Inflammatory macrophage (primary cell): ENCODE measurements at places on chromosomes 7 and 10.
A peak's percentile ranks its signal among the peaks of the same experiment; 100 is the strongest.

DNA sequence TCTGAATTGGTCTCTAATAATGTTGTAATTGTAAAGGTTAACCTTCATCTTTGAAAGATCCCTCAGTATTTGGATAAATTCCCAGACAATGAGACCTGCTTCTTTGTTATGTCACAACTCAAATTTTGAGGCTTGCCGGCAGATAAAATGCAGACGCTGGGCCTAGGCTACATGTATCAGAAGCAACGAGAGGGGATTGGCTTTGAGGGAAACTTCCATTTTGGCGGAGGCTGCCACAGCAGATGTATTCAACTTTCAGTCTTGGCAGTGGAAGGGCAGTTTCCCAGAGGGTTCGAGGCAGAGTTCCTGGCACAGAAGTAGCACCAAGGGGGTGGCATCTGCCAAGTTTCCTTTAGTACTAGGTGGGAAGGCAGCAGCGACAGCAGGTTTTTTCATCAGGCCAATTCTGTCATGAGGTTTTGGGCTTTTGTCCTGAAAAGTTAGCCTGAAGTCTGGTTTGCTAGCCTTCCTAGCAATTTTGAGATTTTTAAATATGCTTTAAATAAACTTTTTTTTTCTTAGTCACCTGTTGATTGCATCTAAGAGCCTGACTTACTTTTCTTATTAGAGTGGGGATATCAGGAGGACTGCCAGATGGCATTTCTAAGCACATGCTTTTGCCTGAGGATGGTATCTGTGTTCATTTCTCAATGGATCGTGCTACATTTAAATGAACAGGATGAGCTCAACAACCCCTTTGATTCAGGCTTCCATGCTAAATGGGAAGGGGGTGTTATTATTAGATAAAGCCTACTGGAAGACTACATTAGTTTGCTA, 89.5 kb upstream of the FAM3C start:
- DNase-seq = no peak

- DNase-seq = no peak
Observed at GRCh38 chr7:69836702-69837101, 238.4 kb downstream of the AUTS2 start.

- no peak for DNase-seq
Observed at GRCh38 chr10:69247313-69247710, 27.2 kb downstream of the HKDC1 start.

DNA sequence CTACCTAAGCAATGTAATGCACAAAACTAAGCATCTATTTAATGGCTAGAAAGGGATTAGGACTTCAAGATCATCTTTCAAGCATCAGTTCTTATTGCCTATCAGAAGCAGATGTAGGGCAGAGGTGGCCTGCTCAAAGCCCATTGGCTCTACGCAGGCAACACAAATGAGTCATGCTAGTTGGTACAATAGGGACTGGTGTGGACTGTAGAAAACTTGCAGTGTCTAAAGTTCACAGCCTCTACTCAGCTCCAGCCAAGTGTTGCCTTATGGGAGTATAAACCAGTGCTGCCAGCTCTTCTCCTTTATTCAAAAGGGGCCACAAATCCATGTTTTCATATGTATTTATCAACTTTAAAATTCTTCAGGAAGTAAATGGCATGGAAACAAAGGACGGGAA, 31.7 kb downstream of the ASAH2 start:
- no peak for DNase-seq

GRCh38 chr7:24133691-24134090, 150.3 kb upstream of the NPY start:
- DNase-seq = no peak

DNA sequence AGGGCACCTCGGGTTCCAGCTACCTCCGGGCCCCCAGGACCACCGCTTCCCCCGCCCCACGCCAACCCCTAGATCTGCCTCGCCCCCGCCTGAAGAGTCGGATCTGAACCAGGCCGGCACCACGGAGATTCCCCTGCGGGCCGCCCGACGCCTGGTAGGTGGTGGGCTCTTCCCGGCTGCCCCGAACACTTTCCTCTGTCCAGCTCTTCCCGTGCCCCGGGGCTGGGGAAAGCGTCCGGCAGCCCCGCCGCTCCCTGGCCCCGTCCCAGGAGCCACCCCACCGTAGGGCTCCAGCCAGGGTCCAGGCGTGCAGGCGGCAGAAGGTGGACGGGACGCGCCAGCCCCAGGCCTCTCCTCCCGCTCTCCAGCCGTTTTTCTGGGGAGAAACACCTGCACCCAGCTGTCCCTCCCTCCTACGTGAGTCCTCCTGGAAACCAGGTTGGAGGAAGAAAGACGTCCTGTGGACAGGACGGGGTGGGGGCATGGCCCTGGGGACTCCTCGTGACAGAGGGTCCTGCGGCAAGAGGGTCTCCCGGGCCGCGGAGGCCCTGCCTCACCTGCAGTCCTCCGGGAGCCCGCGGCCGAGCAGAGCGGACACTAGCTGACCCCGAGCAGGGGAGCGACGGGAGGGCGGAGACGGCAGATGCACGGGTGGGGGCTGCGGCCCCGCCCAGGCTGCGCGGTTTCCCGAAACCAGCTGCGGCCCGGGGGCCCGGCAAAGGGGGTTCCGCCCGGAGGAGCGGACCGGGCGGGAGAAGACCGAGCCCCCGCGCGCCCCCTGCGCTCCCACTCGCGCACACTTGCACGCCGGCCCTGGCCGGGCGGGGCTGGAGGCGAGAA, at the start of gene TMEM176B:
TSS of gene TMEM176B (minus strand) at position 624 of the 840 bp plus-strand sequence. CDS start 3,795 bp downstream, outside the sequence.
- DNase-seq = no peak

GRCh38 chr10:11227103-11227502, 209.4 kb downstream of the CELF2 start:
- DNase-seq = no peak

- DNase-seq = no peak
Observed at GRCh38 chr7:35849158-35849831, 48.4 kb downstream of the SEPTIN7 start.

- no peak for DNase-seq
Observed at GRCh38 chr10:123669886-123670285, 3.7 kb downstream of the GPR26 start.

- DNase-seq = no peak
Observed at GRCh38 chr7:20351901-20352300, 21.2 kb downstream of the ITGB8 start.

GRCh38 chr10:48782386-48782785, 97.7 kb downstream of the WDFY4 start:
- no peak for DNase-seq

- DNase-seq = no peak
Observed at GRCh38 chr10:73998623-73998928, 660 bp downstream of the VCL start.

GRCh38 chr10:22791665-22792064, 77.3 kb upstream of the PIP4K2A start:
- DNase-seq = no peak

DNA sequence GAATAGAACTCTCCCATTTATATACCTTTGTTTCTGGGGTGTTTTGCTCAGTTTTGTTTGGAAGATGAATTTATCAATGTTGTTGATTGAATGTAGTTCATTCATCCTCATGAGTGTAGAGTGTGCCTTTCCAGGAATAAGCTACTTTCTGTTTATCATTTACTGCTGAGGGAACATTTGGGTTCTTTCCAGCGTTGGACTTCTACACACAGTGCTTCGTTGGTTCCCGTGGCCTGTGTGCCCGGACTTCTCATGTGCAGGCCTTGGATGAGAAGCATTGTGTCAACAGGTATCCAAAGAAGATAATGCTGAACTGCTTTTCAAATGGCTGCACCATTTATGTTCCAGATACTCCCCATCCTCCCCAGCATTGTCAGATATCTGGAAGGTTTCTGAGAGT, 107.6 kb upstream of the TNS3 start:
- DNase-seq = no peak

GRCh38 chr7:98514211-98515031, 102.7 kb upstream of the NPTX2 start:
- no peak for DNase-seq

DNA sequence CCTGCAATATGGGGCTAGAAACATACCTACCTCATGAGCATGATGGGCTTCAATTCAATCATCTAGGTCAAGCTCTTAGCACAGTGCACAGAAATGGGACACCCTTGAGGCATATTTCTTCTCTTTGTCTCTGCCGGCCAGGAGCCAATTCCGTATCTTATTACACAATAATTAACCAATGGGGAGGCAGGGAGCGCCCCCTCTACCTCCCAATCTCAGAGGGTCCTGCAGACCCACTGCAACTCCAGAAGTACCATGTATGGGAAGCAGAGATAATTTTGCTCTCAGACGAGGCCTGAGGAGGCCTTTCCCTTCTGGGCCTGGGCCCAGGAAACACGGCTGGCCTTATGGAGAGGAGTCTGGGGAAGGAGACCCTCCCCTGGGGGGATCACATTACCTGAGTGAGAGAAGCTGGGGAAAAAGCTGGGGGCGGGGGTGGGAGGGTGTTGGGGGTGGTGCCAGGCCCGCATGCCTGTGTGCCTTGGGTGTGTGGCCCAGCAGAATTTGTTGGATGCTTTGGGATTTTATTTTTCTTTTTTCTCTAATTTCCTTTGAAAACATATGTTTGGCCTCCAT, 155.5 kb downstream of the UBE2H start:
- DNase-seq = no peak

DNA sequence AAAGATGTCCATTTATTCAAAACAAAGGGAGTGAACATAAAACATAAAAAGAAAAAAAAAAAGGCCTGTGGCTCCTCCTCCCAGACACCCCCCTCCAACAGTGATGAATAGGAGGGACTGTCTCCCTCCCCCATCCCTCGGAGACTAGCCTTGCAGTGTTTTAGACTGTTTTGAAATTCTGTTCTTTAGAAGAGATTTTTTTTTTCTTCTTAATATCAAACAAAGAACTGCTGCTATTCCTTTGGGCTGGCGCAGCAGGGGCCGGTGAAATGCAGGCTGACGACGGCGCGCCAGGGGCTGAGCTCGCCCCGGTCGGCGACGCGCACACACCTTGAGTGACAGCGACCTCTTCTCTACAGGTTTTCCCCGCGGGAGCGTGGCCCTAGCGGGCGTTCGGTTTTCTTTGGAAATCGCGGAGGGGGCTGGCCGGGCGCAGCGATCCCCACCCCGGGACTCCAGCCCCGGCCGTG, at the start of gene LANCL2:
TSS of gene LANCL2 (plus strand) at position 133 of the 470 bp plus-strand sequence. CDS start 689 bp downstream, outside the sequence.
- peak; percentile 7 for DNase-seq

DNA sequence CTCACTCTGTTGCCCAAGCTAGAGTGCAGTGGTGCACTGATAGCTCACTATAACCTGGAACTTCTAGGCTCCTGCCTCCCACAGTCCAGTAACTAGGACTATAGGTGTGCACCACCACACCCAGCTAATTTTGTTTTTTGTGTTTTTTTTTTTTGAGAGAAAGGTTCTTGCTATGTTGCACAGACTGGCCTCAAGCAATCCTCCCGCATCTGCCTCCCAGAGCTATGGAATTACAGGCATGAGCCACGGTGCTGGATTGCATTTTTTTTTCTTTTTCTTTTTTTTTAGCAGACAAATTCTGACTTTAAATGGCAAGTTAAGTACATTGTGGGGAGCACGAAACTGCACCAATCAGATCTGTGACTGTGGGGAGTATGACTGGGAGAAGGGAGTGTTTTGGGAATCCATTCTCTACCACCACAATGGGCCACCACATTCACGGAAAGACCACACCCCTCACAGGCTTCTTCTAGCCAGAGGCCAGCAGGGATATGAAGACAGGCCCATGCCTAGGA, 58.1 kb upstream of the MSMB start:
- no peak for DNase-seq

DNA sequence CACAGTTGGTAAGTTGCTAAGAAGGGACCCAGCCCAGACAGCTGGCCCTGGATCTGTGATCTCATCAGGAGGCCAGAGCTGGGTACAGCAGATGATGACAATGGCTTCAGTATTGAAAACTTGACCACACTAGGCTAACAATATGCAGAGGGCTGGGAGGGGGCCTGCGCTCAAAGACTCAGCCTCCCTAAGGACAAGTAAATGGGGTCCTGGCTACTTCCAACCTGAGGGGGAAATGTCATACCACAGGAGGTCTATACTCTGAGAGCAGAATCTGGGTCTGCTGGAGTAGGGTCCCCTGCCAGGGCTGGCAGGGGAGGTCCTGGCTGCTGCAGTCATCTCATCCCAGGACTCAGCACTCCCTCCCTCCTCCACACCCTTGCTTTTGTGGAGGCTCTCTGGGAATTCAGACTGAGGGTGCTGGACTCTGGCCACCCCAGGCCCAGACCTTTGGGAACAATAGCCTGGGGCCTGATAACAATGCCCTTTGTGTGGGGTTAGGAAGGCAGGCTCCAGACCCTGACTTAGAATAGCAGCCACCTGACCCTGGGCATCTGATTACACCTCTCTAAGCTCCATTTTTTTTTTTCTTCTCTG, 1.4 kb downstream of the FXYD4 start:
- DNase-seq = no peak

DNA sequence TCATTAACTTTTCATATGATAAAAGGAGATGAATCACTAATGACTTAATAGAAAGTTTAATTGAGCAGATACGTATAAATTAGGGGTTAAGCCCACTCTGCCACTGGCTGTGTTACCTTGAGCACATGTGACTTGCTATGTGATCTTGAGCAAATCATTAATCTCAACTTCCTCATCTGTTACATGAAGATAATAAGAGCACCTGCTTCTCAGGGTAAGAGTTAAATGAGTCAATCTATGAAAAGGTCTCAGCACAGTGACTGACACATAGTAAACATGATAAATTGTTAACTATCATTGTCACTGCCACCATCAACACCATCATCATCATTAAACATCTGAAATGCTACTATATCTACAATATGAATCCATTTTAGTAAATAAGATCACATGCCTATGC, 110.8 kb downstream of the TPK1 start:
- DNase-seq = no peak

DNA sequence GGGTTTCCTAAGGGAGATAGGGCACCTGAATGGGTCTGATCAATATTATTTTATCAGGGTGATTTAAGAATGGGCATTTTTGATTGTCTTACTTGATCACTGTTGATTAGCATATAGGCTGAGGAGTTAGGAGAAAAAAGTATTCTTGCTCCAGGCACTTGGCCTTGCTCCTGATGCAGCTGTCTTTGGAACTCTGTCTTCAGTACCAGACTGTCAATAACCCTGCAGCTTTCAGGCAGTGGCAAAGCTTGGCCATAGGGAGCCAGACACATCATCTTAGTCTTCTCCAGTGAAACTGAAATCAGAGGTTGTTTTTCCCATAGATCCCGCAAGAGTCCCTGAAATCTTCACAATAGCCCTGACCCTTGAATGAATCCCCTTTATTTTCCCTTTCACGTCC, 47.2 kb downstream of the EXOC4 start:
- no peak for DNase-seq

GRCh38 chr7:23377134-23377533, 78.0 kb downstream of the MALSU1 start:
- DNase-seq = peak; percentile 43

- DNase-seq = no peak
Observed at GRCh38 chr7:101985057-101985902, 167.9 kb downstream of the CUX1 start.

GRCh38 chr10:71864911-71865361, 13.9 kb upstream of the PSAP start:
- DNase-seq = peak; percentile 52
